ENCODE measurements at places on chromosomes 5 and 9. TPM values are rescaled to one million over a fixed set of nuclear protein-coding genes. Genes with fewer than 3 reads are reported as not detected.

The SH2D3C gene
- total RNA-seq, result 5.8 TPM

The MEGF10 gene
- 19.5 TPM for total RNA-seq

The SVEP1 gene
- 1.1 TPM for total RNA-seq

The WWC1 gene
- total RNA-seq, result 48.6 TPM

The SLC34A3 gene
- 0.09 TPM for total RNA-seq

DNA sequence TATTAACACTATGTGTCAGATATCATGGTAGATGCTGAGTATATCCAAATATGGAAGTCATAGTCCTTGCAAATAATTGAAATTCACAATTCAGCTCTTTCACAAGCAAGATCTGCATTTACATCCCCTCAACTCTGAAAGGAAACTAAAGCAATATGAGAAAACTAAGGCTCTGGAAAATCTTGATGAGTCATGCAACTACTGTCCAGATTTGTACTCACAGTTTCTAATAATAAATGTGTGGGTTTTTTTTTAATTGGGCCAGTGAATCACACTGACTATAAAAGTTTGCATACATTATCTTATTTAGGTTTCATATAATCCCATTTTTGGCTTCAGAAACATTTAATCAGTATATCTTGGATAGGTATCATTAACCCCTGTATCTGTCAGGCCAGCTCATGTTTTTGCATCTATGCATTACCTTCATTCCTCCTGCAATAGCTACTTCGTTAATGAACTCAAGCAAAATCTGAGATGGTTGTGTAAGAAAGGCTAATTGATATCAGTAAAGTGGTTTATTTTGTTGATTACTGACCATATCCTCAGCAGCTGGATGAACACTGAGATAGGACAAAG lies 58.7 kb upstream of the PRR16 start:
- peak; percentile 83 for DNase-seq

DNA sequence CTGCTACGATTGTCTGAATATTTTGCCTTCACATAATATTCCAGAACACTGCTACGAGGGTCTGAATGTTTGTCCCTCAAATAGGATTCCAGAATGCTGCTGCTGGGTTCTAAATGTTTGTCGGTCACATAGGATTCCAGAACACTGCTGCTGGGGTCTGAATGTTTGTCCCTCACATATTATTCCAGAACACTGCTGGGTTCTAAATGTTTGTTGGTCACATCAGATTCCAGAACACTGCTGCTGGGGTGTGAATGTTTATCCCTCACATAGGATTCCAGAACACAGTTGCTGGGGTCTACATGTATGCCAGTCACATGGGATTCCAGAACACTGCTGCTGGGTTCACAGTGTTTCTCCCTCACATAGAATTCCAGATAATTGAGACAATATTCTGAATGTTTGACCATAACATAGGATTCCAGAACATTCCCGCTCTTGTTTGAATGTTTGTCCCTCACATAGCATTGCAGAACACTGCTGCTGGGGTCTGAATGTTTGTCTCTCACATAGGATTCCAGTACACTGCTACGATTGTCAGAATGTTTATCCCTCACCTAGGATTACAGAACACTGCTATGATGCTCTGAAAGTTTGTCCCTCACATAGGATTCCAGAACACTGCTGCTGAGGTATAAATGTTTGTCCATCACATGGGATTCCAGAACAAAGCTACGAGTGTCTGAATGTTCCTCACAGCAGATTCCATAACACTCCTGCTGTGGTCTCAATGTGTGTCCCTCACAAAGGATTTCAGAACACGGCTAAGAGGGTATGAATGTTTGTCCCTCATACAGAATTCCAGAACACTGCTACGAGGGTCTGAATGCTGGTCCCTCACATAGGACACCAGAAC lies 201.8 kb downstream of the FOXD4L6 start:
- no peak for DNase-seq

GRCh38 chr9:18118268-18118667 lies 355.7 kb upstream of the ADAMTSL1 start:
- DNase-seq, result no peak

Measured in astrocyte (in vitro differentiated cells and primary cell).